ENCODE measurements at places on chromosomes 13 and 19.

- no peak for DNase-seq
These were observed 51.3 kb downstream of the ZNF536 start for GRCh38 chr19:30423481-30423880.

GRCh38 chr13:29743201-29743786 is 107.1 kb downstream of the UBL3 start:
- no peak for DNase-seq

DNA sequence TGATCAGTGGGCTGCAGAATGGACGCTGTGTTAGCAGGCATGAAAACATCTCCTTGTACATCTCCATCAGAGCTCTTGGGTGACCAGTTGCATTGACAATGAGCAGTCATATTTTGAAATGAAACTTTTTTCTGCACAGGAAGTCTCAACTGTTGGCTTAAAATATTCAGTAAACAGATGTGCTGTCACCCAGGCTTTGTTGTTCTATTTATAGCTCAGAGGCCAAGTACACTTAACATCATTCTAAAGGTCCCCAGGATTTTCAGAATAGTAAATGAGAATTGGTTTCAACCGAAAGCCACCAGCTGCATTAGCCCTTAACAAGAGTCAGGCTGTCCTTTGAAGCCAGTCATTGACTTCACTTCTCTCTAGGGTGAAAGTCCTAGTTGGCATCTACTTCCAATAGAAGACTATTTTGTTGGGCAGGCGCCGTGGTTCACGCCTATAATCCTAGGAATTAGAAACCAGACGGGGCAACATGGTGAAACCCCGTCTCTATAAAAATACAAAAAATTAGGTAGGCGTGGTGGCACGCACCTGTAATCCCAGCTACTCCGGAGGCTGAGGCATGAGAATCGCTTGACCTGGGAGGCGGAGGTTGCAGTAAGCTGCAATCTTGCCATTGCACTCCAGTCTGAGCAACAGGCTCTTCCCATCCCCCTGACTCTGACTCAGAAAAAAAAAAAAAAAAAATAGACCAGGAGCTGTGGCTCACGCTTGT is 7.9 kb upstream of the PDE4A start:
- DNase-seq: no peak

GRCh38 chr13:102978168-102978567 is 88.0 kb downstream of the SLC10A2 start:
- no peak for DNase-seq

DNA sequence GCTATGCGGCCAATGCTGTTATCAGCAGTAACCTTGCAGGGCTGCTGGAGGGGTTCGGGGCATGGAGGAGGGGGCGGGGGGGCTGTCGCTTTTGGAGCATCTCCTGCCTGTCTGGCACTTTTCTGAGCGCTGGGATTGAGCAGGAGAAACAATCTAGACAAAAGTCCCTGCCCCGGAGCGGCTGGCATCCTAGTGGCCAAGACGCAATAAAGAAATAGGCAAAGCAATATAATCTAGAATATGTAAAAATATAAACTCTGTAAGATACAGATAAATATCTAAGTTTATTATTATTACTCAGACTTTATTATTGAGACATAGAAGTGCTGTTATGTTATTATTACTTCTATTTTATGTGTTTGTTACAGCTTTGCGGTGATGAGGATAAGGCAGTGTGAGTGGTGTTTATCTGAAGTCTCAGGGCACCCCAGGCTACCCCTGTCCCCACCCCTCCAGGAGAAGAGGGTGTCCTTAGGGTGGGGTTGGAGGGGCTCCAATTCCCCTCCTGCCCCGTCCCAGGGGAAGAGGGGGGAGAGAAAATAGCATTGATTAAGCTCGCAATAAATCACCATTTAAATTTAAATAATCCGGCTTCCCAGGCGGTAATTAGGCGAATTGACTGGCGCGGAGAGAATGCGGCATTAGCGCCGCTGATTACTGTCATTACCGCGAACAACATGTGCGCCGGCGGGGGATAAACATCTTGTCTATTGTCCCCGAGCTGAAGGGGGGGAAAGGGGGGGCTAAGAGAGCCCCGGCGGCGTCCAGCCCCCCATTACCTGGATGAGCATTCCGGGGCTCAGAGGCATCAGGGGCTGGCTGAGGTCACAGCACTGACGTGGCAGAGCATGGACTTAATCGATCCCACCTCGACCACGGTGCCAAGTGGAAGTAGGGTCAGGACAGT is 3.2 kb downstream of the NPAS1 start:
- DNase-seq: no peak

DNA sequence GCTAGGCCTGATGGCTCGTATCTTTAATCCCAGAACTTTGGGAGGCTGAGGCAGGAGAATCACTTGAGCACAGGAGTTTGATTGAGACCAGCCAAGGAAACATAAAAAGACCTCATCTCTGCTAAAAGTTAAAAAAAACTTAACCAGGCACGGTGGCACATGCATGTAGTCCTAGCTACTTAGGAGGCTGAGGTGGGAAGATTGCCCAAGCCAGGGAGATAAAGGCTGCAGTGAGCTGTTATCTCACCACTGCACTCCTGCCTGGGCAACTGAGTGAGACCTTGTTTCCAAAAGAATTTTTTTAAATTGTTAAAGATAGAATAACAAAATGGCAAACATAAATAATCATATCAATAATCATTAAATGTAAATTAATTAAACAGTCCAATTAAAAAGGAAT is 365.8 kb downstream of the MTUS2 start:
- no peak for DNase-seq

DNA sequence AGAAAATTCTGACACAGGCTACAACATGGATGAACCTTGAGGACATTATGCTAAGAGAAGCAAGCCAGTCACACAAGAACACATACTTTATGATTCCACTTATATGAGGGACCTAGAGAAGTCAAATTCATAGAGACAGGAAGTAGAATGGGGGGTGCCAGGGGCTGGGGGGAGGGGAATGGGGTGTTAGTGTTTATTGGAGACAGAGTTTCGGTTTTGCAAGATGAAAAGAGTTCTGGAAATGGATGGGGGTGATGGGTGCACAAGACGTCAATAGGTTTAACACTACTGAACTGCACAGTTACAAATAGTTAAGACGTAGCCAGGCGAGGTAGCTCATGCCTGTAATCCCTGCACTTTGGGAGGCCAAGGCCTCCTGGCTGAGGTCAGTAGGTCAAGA is 3.5 kb upstream of the ZNF787 start:
- DNase-seq: no peak

DNA sequence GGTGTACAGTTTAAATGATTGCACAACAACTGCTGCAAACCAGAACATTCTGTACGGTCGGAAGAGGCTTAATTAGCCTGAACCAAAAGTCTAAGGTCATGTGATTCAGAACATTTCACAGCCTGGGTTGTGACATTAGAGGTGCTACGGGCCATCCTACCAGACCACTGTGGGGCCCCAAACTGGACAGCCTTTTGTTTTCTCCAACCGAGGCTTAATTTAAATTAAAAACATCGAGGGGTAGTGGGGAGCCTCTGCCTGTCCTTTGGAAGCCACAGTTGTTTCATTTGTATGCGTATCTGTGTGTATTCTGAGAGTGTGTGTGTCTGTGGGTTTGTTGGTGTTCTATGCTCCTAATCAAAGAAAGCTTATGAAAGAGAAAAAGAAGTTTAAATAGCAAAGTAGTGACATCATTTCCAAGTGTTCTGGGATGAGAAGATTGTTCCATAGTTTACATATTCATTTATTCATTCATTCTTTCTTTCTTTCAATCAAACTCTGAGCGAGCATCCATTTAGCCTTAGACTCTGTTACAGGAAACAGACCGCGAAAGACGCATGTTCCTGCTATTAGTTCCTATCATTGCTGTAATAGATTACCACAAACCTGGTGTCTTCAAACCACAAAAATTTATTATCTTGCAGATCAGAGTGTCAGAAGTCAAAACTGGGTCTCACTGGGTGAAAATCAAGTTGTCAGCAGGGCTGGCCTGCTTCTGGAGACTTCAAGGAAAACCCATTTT is 444.8 kb downstream of the FOXO1 start:
- DNase-seq: no peak

DNA sequence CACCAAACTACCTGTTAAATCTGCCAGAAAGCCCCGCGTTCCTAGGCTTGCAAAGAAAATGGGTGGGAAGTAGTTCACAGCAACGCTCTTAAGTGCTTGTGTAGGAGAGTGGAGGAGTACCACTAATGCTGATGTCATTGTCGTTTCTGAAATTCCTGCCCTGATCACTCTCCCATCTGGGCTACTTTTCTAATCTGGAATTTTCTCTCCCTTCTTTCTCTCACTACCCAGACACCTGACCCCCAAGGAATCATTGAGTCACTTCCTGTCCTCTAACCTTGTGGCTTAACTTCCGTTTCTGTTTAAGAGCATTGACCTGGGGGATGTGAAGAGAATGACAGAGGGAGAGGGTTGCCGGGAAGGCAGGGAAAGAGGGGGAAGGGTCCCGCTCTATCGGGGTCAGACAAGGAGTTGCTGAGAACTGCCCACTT is 98.7 kb downstream of the STARD13 start:
- no peak for DNase-seq

DNA sequence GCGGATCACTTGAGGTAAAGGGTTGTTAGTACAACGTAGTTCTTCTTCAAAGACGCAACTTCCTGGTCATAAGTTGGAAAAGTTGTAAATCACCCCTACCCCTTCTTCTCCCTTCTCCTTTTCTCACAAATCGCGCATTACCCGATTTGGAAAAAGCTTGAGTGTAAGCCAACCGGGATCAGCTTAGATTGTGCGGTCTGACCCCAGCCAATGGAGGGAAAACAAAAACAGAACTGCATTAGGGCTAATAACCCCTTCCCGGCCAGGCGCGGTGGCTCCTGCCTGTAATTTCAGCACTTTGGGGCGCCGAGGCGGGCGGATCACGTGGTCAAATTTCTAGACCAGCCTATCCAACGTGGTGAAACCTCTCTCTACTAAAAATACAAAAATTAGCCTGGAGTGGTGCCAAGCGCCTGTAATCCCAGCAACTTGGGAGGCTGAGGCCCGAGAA is 806 bp downstream of the ZNF90 start:
- DNase-seq: peak; percentile 1

DNA sequence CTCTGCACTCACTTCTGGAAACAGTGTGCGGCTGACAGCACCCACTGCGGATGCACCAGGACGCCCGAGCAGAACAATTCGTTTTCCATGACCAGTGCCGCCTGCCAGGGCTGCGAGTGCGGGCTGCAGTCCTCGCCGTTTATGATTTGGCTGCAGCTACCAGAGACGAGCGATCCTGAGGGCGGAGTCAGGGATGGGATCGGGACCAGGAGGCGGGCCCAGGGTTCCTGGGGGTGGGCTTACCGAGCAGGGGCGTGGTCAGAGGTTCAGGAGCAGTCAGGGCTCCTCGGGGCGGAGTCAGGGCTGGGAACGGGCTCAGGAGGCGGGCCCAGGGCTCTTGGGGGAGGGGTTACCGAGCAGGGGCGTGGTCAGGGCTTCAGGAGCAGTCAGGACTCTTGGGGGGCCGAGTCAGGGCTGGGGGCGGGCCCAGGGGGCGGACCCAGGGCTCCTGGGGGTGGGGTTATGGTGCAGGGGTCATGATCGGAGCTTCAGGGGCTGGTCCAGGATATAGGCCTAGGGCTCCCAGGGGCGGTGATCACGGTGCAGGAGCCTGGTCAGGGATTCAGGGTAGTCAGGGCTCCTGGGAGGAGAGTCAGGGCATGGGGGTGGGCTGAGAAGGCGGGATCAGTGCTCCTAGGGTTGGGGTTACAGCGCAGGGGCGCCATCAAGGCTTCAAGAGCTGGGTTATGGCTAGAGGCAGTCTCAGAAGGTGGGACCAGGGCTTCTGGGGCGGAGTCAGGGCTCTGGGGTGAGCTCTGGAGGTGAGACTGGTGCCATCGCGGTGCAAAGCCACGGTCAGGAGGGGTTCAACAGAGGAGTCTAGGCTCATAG is 1.7 kb downstream of the KLK4 start:
- DNase-seq: no peak

GRCh38 chr13:28251466-28251865 is 113.1 kb downstream of the PAN3 start:
- DNase-seq: no peak

DNA sequence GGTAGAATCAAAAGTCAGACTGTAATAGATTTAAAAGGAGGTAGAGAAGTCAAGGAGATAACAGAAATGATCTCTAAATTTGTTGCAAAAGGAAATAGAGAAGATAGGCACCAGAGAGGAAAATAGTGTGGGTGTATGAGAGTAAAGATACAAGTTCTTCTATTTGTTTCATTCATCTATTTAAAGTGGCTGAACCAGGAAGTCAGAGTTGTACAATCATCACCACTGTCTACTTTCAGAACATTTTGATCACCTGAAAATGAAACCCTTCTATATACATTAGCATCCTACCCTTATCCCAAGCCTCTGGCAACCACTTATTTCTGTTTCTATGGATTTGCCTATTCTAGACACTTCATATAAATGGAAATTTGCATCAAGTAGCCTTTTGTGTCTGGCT is 36.7 kb downstream of the INTS6 start:
- no peak for DNase-seq

GRCh38 chr19:46413262-46414031 is at the start of gene CCDC8:
Gene CCDC8 (minus strand): TSS chr19:46413564. CDS start chr19:46412810, 754 bp downstream.
- DNase-seq: no peak

GRCh38 chr19:21483589-21484170 is 21.7 kb upstream of the ZNF429 start:
- peak; percentile 21 for DNase-seq

DNA sequence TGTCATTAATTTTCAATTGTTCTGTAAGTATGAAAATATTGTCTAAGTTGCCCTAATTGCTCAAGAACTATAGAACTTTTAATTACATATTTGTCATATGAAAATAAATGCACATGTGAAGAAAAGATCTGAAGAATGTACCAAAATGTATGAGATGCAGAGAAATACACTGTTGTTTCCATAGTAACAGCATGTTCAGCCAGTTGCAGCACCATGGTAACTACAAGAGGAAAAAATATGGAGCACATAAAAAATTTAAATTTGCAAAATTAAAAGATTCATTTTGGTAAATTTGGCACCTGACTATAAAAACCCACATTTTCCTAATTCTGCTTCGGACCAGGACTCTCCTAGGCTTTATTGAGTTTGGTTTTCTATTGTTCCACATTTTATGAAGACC is 1170.0 kb upstream of the MIR17HG start:
- DNase-seq: no peak

- no peak for DNase-seq
These were observed 195.5 kb downstream of the KATNAL1 start for GRCh38 chr13:30111810-30112209.

- DNase-seq: peak; percentile 42
These were observed 76.6 kb upstream of the STK24 start for GRCh38 chr13:98653463-98653985.

DNA sequence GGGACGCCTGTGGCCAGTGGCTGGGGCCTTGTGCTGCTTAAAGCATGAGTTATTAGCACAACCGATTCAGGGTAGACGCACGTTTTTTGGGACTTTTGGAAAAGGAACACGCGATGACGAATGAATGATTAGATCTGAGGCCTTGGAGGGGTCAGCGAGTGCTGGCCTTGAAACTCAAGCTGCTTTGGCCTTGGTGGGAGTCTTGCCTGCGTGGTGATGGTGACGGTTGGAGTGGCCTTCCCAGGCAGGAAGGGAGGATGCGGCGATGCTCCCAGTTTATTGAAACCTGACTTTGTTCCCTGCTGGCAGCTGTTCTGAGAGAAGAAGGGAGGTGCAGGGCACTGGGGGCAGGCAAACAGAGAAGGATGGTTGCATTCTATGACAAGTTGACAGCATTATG is 63.1 kb upstream of the RNF113B start:
- no peak for DNase-seq

GRCh38 chr13:44298314-44298713 is 75.3 kb upstream of the SERP2 start:
- no peak for DNase-seq

Measured in posterior cingulate gyrus (tissue), 11 donors.